AG04449 (cell line): ENCODE measurements at places on chromosomes 13 and 19.

GRCh38 chr13:21420706-21421105 is 38.4 kb downstream of the ZDHHC20 start:
- DNase-seq, result no peak

- DNase-seq, result no peak
These were observed 706.5 kb upstream of the MIR17HG start for GRCh38 chr13:90640976-90641375.

DNA sequence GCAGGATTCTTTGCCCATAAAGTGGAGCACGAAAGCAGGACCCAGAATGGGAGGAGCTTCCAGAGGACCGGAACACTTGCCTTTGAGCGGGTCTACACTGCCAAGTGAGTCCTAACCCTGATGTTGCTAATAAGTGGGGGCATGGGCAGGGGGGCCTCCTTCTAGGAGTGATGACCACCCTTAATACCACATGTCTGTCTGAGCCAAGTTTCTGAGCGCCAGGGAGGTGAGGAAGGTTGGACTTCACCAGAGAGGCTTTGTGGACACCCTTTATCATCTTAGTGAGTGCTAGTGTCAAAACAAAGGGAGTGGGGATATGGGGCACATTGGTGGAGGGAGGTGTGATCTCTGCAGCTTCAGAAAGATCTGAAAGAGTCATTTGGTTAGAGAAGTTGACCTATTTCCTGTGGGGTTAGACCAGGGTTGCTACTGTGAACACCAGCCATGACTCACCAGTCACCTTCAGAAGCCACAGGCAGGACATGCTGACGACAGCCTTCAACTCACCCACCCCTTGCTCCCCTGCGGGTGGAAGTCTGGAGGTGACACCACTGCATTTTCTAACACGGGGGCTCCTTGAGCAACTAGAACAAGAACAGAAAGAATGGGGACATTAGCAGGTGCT is 8.8 kb downstream of the ALOX5AP start:
- DNase-seq, result no peak

GRCh38 chr13:23833733-23834611 is 55.2 kb downstream of the MIPEP start:
- DNase-seq, result no peak

GRCh38 chr13:47027780-47028437 is 131.1 kb upstream of the HTR2A start:
- DNase-seq, result no peak

- no peak for DNase-seq
These were observed 79.4 kb downstream of the MBNL2 start for GRCh38 chr13:97301382-97302095.

DNA sequence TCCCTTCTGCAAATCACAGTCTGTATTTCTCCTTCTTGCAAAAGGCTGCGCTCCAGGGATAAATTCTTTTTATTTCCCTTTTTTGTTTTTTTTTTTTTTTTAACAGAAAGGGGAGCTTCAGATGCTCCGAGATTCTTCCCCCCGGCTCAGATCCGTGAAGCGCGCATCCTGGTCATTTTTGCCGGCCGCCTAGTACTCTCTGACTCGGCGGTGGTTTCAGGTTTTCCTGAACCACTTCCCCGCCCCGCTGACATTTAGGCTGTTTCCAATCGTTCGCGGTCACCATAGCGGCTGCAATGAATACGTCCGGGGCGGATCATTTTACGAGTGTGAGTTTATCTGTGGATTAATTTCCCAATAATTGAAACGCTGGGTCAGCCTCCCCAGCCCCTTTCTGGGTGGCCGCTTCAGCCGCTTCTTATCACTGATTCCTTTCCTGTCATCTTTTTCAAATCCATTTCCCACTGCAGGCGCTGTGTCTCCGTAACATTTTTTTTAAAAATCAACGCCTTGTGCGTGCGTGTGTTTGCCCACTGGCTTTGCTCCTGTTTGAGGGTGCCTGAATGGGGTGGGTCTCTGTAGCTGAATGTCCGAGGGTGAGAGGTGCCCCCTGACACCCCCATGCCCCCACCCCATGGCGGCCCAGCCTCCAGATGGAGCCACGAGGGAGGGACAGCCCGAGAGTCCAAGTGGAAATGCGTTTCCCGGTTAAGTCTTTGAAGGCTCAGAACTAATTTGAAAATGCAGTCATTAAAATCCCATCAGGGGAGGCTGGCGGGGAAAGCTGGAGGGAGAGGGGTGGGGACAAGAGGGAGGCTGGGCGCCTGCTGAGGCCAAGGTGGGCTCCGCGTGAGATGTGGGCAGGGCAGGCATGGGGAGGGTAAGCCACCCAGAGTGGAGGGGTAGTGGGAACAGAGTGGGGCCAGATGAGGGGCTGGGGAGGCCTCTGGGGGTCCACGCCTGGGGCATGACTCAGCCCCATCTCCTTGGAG is 10.6 kb downstream of the ONECUT3 start:
- DNase-seq, result no peak

- no peak for DNase-seq
These were observed 1.8 kb upstream of the STARD13 start for GRCh38 chr13:33287142-33287882.

- no peak for DNase-seq
These were observed 98.3 kb upstream of the KLF5 start for GRCh38 chr13:72960541-72960940.

GRCh38 chr19:42052241-42052863 is 17.7 kb downstream of the GRIK5 start:
- DNase-seq, result no peak

DNA sequence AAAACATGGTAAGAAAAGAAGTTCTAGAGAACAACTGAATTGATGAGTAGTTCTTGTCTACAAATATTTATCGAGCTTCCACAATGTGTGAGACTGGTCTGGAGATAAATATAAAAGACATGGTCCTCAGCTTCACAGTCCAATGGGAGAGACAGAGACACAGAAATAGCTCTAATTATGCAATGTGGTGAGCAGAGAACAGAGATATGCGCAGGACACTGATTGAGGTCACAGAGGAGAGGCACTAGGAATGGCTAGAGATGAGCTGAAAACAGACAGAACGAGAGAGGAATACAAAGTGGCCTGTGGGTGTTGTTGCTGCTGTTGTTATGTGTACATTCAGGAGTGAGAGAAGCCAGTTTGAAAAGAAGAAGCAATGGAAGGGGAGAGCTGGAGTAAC is 53.2 kb downstream of the GPALPP1 start:
- DNase-seq, result no peak

DNA sequence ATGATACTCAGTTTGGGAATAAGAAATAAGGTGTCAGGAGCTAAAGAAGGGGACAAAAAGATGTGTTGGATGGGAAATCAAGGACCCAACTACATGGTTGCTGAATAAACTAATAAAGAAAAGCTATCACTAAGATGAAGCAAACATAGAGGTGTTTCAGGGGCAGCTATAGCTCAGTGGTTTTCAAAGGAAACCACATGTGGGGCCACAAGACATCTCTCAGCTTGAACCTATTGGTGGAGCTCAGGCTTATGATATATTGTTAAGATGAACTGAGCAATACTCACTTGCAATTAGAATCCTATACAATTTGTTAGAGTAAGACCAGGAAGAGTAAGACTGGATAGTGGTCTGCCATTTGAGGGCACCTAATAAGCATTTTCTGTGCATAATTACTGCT is 45.1 kb upstream of the SPRY2 start:
- no peak for DNase-seq

DNA sequence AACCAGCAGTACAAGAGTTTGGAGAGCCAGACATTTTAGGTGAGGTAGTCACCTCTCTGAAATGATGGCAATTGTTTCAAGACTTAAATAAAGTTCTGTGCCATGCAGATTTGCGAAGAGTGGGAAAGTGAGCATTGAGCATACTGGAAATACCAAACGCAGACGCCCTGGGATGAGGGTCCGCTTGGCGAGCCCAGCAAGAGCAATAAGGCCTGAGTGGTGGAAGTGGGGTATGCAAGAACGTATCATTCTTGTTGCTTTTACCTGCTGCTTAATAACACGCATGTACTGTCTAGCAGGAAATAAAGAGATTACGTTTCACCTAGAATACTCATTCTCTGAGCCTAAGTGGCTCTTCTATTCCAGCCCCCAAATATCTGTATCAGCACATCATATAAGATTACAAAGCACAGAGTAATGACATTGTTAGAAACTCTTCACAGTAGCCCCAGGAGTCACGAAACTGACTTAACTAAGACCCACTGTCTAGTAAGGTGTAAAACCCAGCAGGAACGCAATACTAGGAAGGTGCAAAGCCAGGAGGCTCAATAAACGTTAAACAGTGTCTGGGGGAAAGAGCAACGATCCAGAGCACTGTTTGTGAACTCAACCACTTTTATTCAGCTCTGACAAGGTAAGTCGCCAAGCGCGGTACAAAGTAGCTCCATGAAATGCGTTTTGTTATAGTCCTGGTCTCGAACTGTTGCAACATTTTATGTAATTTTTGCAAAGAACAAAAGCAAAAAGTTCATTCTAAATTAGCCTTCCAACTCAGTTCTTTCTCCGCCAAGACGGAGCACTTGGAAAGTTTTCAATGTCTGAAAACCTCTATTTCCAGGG is 1.2 kb downstream of the RCBTB2 start:
- no peak for DNase-seq

- no peak for DNase-seq
These were observed 231.3 kb downstream of the SLITRK6 start for GRCh38 chr13:85567909-85568308.

DNA sequence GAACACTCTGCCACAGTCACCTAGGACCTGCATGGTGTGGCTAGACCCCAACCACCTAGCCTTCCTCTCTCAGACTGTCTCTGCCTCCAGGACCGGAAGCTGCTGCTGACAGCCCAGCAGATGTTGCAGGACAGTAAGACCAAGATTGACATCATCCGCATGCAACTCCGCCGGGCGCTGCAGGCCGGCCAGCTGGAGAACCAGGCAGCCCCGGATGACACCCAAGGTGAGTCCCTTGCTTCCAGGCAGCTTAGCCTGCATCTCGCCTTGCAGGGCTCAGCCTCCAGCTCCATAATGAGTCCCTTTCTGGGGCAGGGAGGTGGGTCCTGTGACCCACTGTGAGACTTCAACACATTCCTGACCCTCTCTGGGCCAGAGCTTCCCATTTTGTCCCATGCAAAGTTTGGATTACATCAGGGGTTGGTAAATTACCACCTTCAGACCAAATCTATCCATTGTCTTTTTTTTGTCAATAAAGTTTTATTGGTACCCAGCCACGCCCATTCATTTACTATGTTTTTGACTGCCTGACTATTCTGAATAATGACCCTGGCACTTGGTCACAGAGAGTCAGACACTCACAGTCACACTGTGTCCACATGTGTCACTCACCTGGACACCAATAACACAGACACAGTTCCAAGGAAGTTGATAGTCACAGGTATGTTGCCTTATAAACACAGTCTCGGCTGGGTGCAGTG is 13.4 kb downstream of the PKN1 start:
- no peak for DNase-seq

DNA sequence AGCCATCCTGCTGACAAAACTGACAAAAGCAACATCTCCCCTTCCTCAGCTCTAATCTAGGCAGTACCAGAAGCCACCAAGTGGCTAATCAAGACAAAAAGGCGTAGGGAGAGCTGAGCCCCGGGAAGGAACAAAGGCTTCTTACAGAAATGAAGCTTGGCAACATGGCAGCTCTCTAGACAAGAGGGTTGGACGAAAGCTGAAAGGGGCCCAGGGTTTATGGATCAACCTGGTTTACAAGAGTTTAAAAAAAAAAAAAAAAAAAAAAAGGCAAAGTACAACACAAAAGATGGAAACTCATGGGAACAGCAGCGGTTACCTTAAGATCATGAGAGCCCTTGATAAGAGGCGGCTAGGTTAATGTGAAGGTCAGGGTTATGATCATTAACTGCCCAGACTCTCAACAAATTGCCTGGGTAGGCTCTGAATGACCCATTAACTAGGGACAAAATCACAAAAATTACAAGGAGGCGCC is 14.0 kb downstream of the ZC3H4 start:
- no peak for DNase-seq

DNA sequence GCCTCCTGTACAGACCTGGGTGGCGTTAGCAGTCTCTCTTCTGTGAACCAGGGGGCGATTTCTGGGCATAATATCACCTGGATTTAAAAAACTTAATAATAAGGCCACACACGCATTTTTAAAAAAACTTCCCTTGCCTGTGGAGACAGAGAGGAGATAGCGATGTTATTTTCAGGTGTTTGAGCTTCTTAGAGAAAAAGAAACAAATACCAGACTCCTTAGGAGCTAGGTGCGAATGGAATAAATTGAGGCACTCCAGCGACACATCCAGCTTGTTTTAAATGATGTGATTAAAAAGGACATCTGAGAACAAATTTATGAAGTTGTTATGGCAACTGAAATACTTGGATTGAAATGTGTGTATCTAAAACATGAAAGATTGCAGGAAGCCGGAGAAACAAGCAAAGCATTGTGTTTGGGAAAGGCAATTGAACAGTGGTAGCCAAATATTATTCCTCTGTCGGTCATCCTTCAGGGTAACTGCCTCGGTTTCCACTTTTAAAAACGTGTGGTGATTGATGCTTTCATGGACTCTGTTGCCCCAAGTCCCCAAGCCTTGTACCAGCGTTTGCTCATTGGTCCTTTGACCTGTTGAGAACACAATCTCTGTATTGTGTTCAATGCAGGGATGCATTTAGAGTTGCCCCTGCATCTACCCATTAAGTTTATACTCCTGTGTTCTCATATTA is 158.7 kb downstream of the TM9SF2 start:
- no peak for DNase-seq

- no peak for DNase-seq
These were observed 2.7 kb downstream of the ING1 start for GRCh38 chr13:110716247-110716515.

- DNase-seq, result no peak
These were observed 16.3 kb downstream of the S1PR2 start for GRCh38 chr19:10214784-10215183.

GRCh38 chr13:98429081-98429480 is 147.8 kb downstream of the STK24 start:
- DNase-seq, result no peak

- no peak for DNase-seq
These were observed 27.4 kb downstream of the STARD13 start for GRCh38 chr13:33257841-33258807.

GRCh38 chr19:43570174-43570791 is 5.0 kb downstream of the XRCC1 start:
- no peak for DNase-seq

DNA sequence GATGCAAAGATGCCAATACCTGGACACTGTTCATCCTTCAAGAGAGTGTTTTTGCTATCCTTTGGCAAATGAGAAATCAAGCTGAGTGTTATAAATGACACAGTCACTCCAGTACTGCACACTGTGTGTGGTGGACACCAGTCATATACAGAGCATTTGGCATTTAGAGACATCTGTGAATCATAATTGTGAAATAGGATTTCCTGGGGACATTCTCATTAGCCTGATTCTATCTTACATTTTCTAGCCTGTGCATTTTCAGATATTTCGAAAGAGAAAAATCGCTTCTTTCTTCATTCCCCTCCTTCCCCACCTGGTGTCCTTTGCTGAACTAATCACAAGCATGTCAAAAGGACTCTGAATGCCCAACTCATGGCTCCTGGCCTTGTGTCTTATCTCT is 781.0 kb upstream of the ARGLU1 start:
- no peak for DNase-seq

DNA sequence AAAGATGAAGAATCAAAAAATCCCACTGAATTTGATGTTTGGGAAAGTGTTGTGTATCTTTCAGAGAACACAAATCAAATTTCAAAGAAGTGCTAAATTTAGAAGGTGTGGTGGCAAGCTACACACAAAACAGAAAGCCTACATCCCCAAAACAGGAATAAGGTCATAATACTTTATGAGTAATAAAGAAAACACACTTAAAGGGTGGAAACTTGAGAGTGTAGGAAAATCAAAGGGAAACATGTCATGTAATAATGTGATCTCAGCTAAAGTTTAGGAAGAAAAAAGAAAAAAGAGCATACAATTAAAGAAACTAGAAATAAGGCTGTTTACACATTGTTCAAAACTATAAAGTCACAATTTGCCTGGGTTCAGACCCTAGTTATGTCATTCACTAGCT is 668.7 kb downstream of the PCDH17 start:
- no peak for DNase-seq
